SIG-M5 (cell line): ENCODE measurements at places on chromosomes 11 and 22.

DNA sequence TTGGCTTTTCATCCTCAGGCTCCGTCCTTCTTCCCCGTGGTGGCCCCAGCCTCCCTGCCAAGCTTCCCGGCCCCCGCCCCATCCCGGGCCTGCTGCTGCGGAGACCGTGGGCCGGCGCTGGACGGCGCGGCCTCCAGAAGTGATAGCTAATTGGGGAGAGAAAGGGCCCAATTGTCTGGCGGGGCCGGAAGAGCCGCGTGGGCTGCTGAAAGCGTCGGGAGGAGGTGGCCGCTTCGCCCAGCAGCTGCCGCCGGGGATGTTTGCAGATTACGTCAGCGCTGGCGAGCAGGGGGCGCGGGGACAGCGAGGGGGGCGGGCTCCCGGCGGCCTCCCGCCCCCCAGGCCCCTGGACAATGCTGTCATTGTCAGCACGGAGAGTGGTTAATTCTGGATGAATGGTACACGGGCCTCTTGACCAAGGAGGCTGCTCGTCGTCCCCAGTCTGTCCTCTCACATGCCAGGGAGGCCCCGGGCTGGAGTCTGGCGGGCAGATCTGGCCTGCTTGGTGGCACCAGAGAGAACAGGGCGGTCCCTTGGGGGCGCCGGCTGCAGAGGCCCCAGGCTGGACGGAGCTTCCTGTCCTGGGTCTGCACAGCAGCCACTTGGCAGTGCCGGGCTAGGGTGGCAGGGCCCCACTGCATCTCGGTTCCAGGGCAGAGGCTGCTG is 1.6 kb downstream of the SMIM38 start:
- DNase-seq = no peak

DNA sequence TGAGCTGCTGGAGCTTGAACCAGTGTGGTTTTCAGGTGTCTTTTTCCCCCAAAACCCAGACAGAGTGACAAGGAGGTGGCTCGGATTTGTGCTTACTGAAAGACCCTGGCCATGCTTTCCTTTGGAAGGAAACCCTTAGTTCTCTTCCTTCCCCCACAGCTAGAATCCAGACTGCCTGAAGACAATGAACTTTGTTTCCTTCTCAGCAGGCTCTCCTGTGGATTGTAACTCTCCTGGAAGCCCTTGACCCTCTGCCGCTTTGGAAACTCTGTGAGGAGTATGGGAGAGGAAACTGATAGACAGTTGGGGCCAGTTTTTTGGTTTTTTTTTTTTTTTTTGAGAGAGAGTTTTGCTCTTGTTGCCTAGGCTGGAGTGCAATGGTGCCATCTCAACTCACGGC is 62.1 kb upstream of the SESN3 start:
- no peak for DNase-seq

DNA sequence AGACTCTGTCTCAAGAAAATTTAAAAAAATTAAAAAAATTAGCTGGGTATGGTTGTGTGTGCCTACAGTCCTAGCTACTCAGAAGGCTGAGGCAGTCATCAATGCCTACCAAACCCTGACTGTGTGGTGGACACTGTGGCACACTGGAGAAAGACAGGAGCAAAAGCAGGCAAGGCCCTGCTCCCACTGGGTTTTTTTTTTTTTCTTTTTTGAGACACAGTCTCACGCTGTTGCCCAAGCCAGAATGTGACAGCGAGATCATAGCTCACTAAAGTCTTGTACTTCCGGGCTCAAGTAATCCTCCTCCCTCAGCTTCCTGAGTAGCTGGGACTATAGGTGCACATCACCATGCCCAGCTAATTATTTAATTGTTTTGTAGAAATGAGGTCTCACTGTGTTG is 4.6 kb downstream of the NEFH start:
- no peak for DNase-seq

DNA sequence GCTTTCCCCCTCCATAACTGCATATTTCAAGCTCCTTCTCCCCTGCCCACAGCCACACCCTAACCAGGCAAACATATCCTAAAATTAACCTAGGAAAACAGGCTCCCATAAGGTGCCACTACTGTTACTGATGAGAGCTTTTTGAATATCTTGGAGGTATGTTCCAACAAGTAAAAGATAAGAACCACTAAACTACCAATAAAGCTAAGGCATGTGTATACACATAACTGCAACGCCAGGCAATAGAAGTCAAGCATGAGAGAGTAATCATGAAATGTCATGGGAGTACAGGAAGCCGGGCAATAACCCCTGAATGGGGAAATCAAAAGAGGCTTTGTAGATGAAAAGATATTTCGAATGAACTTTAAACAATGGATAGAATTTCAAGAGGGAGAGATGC is 9.3 kb downstream of the MMP13 start:
- DNase-seq = no peak

DNA sequence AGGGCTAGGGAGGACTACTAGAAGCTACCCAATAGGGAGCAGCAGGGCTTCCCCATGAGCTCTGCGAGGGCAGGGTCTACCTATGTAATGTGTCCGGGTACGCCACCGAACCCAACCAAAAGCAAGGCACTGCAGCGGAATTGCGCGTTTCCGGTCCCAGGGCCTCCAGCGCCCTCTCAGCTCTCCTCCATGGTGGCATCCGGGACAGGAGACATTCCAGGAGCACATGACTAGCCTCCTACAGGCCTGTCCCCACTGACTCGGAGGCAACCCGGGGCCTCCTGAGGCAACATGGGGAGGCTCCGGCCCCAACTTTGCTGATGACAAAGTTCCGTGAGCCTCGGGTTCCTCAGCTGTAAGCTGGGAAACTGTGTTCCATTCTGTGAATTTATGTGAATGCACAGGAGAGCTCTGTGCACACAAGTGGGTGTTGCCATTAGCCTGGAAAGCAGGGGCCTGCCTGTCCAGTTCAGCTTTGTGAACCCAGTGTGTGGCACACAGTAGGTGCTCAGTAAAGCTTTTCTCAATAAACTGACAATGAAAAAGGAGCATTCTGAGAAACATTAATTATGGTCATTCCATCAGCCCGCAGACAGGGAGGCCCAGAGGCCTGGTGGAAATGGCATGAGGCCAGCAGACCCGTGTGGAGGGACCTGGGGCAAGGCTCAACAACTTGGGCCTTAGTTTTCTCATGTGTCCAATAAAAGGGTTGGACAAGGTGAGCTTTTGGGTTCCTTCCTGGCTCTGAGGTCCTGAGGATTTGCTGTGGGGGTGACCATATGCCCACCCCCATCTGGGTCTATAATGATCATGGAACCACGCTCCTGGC is 50.3 kb downstream of the CHRDL2 start:
- DNase-seq = no peak

DNA sequence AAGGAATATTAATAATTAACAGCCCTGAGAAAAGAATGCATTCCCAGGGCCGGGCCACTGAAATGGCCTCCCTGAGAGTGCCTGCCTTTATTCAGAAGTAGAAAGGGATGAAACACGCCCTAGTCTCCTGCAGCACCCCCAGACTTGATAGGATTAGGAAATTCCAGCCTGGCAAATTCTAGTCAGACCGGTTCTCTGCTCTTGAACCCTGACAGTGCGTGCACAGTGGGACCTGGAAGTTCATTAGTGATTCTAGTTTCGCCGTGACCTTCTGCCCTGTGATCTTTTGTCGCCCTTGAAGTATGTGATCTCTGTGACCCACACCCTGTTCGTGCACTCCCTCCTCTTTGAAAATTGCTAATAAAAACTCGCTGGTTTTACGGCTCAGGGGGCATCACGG is 2.1 kb upstream of the GSTP1 start:
- DNase-seq = no peak

DNA sequence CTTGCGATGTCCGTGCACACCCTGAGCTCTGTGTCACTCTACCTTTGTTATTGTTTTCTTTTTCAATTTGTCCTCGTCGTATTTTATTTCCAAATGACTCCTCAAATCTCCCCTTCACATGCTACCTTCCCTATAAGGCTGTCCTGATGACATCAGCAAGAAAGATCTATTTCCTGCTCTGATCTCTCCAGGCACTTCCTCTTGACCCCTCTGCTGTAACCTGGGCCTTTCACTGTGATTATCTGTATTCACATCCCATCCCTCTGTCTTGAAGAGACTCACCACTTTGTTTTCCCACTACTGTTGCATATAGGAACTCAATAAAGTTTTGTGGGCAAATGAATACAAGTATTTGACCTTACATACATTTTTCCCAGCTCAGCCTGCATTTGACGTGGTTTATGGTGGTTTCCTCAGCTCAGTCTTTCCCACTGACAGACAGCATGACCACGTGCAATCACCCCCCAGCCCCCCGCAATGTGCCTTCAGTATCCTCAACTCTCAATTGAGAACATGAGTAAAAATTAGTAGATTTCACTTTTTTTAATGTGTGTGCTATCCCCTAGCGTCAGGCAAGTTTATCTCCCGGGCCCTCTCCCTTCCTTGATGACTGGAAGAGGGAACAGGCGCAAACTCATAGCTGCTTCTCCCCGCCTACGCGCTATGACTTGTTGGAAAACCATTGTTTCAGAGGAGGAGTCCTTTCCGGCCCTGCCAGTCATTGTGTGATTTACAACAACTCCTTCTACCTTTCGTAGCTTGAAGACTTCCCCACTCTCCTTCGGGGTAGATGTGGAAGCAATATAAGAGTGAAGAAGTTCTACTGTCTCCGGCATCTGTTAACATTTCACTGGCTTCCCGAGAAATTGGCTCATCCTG is 498.5 kb downstream of the NTM start:
- no peak for DNase-seq

DNA sequence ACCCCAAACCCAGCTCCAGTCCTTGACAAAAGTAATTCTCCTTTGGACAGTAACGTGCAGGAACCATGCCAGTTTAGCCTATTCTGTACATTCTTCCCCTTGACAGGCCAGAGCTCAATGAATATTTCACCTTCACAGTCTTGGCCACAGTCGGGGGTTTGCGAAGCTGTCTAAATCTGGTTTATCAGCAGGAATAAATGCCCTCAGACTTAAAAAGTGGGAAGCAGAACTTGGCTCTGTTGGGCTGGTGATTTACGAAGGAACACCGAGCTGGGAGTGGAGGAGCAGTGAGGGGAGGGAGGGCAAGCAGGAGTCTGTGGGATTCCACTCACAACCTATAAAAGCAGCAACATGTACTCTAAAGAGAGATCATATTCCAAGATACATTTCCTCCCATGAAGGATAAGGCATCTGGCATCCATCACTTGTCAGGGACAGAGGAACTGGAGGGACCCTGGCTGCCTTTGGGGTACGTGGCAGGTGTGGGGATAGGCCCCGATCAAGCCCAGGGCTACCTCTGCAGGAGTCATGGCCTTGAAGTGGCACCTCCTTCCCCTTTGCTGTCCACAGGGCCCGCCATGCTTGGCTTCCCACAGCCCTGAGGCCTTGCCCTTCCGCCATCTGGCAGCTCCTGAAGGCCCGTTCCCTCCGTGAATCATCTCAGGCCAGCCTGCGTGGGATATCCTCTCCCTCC is 154.3 kb downstream of the ADAMTS15 start:
- DNase-seq = no peak

GRCh38 chr22:19635644-19636043 is 78.7 kb upstream of the SEPTIN5 start:
- no peak for DNase-seq

GRCh38 chr22:26712158-26712557 is 54.8 kb downstream of the MIAT start:
- no peak for DNase-seq

DNA sequence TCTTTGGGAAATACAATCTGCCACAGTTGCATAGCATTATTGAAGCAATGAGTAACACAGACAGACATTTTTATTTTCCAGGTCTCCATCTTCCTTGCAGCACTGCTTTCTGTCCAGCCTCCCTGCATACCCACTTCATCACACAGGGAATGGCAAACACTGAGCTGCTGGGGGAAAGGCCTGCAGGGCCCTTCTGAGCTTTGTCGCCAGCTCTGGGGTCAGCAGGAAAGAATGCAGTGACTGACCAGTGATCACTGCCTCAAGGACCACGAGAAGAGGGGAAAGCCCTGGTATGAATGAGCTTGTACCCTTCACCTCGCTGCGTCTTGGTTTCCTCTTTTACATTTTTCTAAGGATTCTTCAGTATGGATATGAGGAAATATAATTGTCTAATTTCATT is 21.3 kb upstream of the MICAL2 start:
- DNase-seq = no peak
